Pancreas (tissue), 10 donors: ENCODE measurements at places on chromosomes 2 and 18. TPM values are rescaled to one million over a fixed set of nuclear protein-coding genes. Genes with fewer than 3 reads are reported as not detected.

The NTSR2 gene
- not detected for total RNA-seq

- DNase-seq: no peak
These were observed 81.5 kb downstream of the BCL2 start for GRCh38 chr18:63237881-63238692.

- DNase-seq: no peak
These were observed 40.5 kb downstream of the SMAD4 start for GRCh38 chr18:51070545-51070944.

The MOGAT1 gene
- 0.23 TPM for total RNA-seq

The REG3A gene
- 72.7 TPM for total RNA-seq

DNA sequence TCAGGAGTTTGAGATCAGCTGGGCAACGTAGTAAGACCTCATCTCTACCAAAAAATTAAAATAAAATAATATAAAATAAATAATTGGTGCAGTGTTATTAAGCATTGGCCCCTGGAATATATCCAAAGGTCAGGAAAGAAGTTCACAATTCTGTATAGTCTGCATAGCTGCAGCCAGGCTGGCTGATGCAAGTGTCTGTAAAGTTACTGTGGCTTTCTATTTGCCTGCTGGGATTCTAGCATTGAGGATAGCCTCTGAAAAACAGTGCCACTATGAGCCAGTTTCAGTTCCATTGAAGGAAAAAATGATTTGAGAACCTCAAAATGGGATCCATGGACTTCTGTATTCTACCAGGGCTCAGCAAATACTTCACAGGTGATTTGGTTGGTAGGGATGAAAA, 208.6 kb downstream of the PARD3B start:
- no peak for DNase-seq

DNA sequence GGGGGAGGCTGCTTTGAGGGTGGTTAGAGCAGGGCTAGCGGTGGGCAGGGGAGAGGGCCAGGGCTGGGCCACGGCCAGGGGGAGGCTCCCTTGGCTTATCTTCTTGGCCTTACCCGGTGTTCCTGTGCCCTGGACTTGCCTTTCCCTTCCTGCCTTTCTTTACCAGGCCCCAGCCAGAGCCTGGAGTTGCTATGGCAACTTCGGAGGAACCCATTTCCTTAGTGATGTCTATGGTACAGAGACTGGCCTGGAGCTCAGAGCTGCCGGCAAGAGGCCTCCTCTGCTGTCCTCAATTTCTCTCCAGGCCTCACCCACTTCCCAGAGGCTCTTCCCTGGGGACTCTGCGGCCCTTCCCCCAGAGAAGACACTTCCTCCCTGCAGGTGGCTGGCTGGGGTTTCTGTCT, 11.5 kb downstream of the SPEG start:
- no peak for DNase-seq

- DNase-seq: no peak
These were observed 172.3 kb downstream of the ASXL3 start for GRCh38 chr18:33750366-33750765.

The FAM161A gene
- total RNA-seq: 1.3 TPM

DNA sequence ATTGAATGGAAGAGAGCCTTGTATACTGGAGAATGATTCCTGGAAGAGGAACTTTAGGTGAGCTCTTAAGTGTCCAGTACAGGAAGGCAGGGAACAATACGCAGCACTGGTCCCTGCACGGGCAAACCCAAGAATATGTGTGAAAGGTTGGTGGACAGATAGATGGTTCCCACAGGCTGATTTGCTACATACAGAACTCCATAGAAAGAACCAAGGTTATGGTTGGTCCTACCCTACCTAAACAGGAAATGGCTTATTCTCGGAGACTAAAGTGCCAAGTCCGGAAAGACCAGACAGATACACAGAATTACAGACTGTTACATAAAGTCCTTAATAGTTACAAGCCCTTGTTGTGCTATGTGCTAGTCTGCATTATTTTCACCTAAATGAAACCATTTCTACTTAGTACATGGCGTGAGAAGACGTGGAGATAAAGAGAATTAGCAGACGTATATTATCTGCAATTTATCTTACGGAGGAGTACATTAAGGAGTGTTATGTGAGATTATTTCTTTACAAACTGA, 1.2 kb downstream of the REV1 start:
- no peak for DNase-seq

- no peak for DNase-seq
These were observed 44.6 kb downstream of the HAUS1 start for GRCh38 chr18:46148810-46149209.

DNA sequence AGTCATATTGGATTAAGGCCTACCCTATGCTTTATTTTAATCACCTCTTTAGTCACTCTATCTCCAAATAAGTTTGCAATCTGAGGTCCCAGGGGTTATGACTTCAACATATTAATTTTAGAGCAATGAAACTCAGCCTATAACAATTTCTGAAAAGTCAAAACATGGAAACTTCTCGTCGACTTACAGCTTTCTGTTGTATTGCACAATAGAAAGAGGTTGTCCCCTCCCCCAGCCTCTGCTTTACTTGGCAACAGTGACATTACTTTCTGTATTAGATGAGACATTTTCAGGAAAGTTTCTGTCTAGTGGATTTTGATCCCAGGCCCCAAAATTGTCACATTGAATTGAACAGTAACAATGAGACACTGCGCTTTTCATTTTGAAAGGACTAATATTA, 326.4 kb downstream of the THSD7B start:
- no peak for DNase-seq

The EMILIN1 gene
- 6.6 TPM for total RNA-seq

The OSR1 gene
- total RNA-seq: 0.28 TPM

DNA sequence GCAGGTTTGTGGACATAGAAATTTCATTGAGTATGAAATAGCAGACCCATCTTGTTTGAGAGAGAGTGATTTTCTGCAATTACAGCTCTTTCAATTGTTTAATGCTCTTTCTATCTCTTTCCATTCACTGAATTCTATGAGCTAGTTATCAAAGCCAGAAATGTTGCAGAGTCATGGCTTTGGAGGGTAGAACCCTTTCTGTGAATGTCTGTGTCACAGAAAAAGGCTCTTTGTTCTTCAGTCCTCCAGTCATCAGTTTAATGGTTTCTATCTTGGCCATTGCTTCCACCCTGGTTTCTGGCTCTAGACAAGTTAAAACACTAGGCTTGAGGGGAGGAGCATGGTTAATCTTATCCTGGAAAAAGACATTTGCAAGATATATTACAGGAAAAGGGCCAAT, 655.0 kb downstream of the STK39 start:
- no peak for DNase-seq

- no peak for DNase-seq
These were observed 39.9 kb upstream of the CREG2 start for GRCh38 chr2:101427240-101427639.

The KCNG3 gene
- 0.81 TPM for total RNA-seq

DNA sequence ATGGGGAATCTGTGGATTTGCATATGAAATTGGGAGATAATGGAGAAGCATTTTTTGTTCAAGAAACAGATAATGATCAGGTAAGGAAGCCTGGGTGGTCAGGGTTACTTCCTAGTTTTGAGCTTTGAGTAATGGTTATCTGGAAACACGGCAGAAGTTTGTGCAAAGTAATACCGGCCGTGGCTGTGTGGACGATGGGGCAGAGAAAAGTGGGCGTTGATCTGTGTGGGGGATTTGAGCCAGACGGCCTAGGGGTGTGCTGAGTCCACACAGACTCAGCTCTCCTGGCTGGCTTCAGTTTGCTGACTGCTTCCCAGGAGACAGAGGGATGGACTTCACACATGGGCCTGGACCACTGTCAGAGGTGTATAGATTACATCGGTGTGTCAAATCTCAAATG, 21.3 kb downstream of the LPIN1 start:
- no peak for DNase-seq
